Activated T-cell treated with anti-CD3 and anti-CD28 coated beads, Interleukin-2, amount 50 U/mL, for 4 hours (primary cell): ENCODE measurements at places on chromosomes 3 and 15. TPM values are rescaled to one million over a fixed set of nuclear protein-coding genes. Genes with fewer than 3 reads are reported as not detected.

DNA sequence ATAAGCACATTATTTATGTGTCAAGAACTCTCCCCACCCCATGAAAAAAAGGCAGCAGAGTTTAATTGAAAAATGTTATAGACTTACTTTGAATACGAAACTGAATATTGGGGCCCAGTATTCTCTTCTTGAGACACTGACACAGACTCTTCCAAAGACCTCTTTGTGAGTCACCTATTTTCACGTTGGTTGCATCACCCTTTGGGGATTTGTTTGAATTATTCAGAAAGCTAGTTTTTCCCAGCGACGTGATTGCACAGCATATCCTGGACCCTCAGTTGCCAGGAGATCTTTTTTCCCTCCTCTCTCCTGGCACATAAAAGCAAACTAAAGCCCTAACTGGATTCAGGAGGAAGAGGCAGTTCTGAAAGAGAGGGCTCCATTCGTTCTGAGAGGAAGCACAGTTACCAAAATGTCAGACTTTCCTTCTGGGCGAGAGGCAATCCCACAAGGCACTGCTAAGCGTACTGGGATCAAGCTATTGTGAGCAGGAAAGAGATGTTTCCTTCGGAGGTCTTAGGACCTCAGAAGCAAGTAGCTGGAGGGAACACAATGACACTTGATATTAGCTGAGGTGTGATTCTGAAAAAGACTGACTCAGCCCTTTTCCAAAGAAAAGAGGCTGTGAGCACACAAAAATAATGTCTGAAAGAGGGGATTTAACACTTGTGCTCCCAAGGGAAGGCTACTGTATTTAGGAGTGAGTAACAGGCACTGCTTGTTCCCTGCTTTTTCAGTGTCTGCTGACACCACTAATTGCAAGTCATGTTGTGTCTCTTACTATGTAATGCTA lies 65.8 kb upstream of the CADPS start:
- no peak for DNase-seq

GRCh38 chr15:68630836-68631235 lies 52.0 kb downstream of the CORO2B start:
- no peak for DNase-seq

Gene OXNAD1
- total RNA-seq, result 24.8 TPM

GRCh38 chr3:57917601-57918000 lies 90.6 kb upstream of the FLNB start:
- no peak for DNase-seq

- no peak for DNase-seq
Observed at GRCh38 chr3:41684797-41685735, 276.8 kb downstream of the ULK4 start.

Gene CCR1
- 0.57 TPM for total RNA-seq

- DNase-seq, result no peak
Observed at GRCh38 chr15:39878406-39878785, 41.7 kb downstream of the GPR176 start.

GRCh38 chr3:42741796-42742195 lies 31.3 kb downstream of the CCDC13 start:
- DNase-seq, result no peak

DNA sequence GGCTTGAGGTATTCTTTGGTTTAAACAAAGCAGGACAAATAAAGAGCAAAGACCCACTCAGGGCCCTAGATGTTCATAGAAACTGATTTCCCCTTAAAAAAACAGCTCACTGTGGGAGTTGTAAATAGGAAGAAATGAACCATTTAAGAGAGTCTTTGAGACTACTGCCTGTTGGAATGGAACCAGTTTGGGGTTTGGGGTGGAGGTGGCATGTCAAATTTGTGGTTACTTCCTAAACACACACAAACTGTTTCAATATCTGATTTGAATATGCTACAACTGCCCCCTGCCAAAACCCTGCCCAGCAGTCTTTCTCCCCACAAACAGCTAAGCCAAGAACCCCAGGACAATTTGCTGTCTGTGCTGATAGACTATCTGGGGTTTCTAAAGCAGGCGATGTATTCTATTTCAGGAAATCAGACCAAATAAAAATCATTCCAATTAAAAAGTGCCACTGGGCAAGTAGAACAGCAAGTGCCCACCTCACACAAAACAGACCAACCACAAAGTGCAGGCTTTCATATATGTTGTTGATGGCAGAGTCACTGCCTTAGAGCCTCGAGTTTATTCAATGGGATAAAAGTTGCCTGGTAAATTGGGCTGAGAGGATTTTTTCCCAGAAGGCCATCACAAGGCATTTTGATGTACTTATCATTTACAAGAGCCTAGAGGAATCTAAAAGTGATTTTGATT lies 293.9 kb upstream of the PROK2 start:
- DNase-seq, result no peak

DNA sequence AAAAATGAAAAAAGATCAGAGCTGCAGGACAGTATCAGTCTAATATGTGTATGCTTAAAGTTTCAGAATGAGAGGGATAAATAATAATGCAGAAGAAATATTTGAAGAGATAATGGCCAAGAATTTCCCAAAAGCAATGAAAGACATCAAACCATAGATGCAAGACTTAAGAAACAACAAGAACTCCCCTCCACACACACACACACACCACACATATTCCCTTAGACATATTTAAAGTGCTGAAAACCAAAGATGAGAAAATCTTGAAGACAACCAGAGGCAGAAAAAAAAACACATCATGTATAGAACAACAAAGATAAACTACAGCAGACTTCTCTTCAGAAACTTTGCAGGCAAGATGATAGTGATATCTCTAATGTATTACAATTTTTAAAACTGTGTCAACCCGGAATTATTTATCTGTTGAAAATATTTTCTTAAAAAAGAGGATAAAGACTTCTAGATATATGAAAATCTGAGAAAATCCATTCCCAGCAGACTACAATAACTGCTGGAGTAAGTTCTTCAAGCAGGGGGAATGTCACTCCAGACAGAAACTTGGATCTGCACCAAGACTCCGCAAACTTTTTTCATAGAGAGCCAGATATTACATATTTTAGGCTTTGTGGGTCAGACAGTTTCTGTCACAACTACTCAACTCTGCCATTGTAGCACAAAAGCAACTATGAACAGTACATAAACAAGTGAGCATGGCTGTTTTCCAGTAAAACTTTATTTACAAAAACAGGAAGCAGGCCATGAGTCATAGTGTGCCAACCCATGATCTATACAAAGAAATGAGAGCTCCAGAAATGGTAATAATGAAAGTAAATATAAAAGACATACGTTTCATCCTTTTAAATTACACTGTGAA lies 223.4 kb upstream of the CGNL1 start:
- DNase-seq, result no peak

- DNase-seq, result no peak
Observed at GRCh38 chr3:31014317-31015040, 120.0 kb upstream of the GADL1 start.

Gene GOLGA8G
- total RNA-seq, result not detected

DNA sequence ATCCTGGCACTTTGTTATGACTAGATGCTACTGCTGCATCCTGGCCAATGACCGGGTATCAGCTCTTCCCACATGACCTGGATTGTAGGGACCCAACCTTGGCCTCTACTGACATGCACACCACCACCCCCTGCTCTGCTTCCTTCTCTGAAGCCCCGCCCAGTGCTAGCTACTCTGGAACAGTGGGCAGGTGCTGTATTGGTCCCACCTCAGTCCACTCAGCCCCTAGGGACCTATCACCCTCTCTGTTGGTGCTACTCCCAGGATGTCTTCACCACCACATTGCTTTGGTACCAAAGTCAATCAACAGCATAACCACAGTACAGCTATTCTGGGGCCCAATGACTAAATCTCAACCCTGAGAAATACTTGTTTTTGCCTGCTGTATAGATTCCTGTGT lies 170.2 kb upstream of the PRICKLE2 start:
- DNase-seq, result no peak

DNA sequence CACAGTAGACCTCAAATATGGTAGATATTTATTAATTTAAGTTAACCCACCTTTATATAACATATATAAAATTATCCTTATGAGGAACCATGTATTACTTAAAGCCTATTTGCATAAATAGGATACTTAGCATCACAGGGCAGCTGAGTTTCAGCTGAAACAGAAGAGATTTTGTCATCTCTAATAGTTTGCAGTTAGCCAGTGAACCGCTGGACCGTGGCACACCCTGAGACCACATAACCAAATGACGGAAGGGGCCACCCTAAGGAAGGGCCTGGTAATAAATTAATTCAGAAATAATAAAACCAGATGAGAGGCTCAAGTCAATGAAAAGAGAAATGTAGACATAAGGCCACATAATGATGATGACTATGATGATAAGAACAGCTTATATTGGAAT lies 107.7 kb downstream of the MYO5A start:
- DNase-seq, result no peak

DNA sequence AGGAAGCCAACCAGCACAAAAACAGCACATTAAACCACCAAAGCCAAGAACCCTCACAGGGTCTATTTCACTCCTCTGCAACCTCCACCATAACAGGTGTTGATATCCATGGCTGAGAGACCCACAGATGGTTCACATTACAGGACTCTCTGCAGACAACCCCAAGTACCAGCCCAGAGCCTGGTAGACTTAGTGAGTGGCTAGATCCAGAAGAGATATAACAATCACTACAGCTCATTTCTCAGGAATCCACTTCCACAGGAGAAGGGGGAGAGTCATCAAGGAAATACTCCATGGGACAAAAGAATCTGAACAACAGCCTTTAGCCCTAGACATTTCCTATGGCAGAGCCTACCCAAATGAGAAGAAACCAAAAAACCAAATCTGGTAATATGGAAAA lies 168.1 kb upstream of the CD96 start:
- no peak for DNase-seq

DNA sequence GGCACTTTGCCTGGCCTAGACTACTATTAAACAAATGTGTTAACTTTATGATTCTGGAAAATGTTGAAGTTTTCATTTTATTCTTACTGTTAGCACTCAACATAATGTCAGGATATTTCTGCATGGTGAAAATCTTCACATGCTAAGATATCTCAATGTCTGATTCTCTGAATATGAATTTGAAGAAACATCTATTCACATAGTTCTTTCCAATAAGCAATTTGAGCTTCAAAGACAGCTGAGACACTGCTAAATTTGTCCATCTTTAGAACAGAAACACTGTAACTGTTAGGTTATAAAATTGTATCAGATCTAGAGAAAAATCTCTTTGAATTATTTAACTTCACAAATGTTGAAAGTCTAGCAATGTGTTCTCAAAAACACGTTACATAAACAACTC lies 970.2 kb downstream of the PLOD2 start:
- no peak for DNase-seq

- DNase-seq, result no peak
Observed at GRCh38 chr3:16900779-16901440, 16.2 kb downstream of the PLCL2 start.

DNA sequence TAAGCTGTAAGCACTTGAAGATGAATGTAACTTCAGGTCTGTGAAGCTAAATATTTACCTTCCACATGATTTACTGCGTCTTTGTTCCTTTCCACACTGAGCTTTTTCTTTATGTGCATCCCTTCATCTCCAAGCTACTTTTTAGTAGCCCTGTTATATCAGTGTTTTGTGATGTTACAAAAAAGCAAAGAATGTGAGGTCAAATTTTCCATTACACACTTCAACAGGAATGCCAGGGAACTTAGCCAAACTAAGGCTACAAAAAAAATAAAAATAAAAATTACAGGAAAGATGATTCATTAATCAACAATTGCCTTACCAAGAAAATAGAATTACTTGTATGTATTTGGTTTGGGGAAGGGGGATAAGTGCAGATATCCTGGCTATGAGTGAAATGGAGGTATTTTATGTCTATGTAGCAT lies 73.0 kb downstream of the FILIP1L start:
- no peak for DNase-seq
